ENCODE measurements at places on chromosomes 2 and 18. TPM values are rescaled to one million over a fixed set of nuclear protein-coding genes. Genes with fewer than 3 reads are reported as not detected.

DNA sequence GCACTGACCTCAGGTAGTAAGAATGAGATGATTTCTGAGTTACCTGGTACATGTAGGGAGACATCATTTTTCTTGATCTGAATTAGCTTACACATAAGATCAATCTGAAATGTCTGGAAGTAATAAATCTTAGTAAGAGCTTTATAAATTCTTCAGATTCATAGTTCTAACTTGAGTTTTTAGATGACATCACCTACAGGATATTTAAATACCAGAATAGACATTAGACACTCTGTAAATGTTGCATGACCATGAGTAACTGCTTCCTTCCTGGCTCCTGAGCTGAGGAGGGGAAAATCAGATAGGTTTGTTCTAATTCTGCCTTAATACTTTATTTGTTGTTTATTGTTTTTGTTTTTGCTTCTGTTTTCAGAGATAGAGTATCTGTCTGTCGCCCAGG, 181.8 kb downstream of the PHLPP1 start:
- DNase-seq = no peak

DNA sequence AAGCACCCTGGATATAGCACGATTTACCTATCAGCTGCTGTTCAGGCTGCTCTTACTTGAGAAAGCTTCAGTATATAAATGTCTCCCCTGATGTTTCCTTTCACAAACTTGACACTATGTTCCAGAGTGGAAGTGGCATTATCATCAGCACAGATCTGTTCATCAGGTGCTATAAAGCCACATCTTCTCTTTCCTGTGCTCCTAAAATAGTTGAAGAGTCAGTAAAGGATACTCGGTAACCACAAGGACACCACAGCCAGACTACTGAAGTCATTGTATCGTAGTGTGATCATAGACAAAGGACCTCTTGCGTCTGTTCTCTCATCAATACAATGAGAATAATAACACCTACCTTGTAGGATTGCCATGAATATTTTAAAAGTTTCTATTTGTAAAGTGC, 841.0 kb upstream of the CELF4 start:
- DNase-seq = no peak

DNA sequence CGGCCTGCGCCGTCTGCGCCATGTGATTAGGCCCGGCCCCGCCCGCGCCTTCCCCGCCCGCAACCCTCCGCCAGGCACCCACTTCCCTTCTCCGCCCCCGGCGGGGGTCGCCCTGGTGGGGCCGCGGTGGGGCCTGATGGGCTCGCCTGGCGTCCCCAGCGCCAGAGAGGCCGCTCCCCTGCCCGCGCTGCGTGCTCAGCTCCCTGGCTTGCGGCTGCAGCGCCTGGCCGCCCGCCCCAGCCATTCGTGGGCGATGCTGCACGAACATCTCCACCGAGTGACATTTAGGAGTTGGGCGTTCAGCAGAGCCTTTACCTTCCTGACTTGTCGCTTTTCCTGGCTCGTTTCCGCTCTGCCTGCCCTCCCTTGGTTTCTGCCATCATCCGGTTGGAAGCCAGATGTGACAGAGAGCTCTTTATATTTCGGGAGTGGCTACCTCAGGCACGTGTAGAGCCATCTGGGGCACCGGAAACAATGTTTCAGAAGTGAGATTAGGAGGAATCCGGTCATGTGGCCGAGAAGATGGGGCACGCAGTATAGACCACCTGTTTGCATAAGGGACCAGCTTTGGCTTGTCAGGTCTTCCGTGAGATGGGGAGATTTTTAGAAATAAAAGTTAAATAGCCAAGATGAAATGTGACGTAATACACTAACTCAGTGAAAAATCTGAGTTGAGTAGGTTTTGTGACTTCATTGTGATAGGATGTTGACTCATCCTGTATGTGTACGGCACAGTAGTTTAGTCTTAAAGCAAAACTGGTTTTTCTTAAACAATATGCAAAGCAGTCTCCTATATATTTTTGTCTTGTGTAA, 1.2 kb downstream of the GLS start:
- peak; percentile 62 for DNase-seq

Gene EPAS1
- total RNA-seq = 194 TPM

DNA sequence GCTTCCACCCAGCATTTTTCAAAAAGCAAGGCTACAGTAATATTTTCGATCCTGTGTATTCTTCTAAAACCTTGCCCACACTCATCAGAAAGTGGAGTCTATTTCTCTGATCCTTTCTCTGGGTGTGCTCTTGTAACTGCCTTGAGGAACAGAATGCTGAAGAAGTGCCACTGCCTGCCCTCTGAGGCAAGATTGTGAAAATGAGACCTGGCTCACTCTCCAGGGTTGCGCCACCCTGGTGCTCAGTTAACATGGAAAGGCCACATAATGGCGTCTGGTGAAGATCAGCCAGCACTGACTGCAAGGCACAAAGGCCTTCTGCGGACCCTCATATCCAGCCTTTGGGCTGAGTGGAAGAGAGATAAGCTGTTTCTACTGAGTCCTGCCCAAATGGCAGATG, 11.2 kb upstream of the SH3RF3 start:
- no peak for DNase-seq

Gene DSG2
- total RNA-seq = 47.0 TPM

DNA sequence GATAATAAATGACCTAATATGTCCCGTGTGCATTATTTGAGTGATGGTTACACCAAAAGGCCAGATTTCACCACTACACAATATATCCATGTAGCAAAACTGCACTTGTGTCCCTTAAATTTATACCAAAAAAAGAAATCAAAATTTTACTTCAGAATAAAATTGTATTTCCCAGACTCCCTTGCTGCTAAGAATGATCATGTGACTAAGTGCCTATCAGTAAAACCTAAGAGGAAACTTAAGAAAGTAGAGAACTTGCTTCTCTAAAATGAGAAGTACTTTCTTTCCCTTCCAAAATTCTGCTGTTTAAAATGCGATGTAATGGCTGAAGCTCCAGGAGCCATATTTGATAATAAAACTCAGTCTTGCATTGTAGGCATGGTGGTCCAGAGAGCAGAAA, 24.0 kb downstream of the PROKR1 start:
- no peak for DNase-seq

Gene ANO7
- 0.72 TPM for total RNA-seq

Gene SMYD1
- total RNA-seq = 404 TPM

Gene ARHGAP28
- 1.8 TPM for total RNA-seq

- DNase-seq = no peak
These were observed 783.7 kb upstream of the SOX11 start for GRCh38 chr2:4908461-4908860.

DNA sequence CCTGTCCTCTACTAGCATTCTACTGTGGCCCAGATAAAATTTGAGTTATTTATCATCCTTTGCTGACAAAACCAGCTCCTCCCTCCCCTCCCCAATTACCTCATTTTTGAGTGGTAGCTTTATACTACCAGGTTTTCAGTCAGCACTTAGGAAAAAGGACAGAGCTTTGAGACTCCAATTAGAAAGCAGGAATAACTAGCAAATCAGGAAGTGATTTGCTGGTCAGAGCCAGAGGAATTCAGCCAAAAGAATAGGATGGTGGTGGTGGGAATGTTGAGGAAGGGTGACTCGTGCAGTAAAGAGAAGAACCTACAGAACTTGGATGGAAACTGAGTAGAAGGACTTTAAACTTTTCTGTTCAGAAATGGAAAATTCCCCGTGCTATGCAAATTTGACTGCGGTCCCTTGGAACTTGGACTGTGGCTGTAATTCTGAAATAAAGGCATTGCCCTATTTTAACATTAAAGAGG, 3.7 kb downstream of the MYL12B start:
- DNase-seq = no peak

DNA sequence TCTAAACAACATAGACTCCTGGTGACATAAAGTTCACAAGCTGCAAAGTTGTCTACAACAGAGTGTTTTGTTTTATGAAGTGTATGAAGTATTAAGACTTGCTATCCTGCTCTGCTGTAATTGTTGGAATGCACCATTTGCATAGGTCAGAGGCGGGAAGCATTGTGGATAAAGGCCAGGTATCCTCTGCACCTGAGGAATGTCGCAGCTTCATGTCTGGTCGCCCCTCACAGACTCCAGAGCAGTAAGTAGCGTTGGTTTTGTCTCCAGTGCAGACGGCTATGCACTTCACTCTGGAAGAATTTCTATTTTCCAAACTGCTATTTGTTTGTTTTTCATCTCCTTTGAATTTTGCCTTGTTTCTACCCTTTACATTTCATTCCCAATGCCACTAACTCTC, 63.1 kb downstream of the UNC80 start:
- no peak for DNase-seq

GRCh38 chr2:215961981-215962380, 51.4 kb downstream of the MREG start:
- DNase-seq = no peak

DNA sequence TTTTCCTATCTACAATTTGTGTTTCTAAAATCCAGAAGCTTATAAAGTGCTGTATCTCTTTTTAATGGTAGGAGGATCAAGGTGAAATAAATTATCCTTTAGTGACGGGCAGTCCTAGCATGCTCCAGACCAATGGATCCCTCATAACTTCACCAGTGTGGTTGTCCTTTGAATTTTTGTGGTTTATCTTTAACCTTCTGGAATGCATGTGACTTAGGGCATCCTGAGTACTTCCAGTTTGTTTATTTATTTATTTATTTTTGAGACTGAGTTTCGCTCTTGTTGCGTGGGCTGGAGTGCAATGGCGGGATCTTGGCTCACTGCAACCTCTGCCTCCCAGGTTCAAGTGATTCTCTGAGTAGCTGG, 40.4 kb downstream of the NUP35 start:
- DNase-seq = no peak

Gene SP5
- total RNA-seq = 0.16 TPM

Gene CKAP2L
- total RNA-seq = 4.5 TPM

DNA sequence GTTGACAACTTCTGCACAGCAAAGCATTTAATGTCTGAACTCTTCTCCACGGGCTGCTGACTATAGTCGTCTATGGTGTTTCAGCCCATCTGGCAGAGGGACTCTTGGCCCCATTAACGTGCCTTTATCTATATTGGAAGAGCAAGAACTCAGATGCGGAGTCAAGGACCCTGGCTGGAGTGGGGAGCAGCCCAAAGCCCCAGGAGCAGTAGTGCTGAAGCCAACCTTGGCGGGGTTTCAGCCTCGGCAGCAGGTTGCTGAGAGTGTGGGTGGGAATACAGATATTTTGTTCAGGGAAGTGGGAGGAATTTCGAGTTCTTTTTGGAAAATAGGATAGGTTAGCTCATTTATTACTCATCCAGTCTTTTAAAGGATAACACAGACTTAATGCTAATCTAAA, 34.2 kb downstream of the TMEM17 start:
- peak; percentile 80 for DNase-seq

DNA sequence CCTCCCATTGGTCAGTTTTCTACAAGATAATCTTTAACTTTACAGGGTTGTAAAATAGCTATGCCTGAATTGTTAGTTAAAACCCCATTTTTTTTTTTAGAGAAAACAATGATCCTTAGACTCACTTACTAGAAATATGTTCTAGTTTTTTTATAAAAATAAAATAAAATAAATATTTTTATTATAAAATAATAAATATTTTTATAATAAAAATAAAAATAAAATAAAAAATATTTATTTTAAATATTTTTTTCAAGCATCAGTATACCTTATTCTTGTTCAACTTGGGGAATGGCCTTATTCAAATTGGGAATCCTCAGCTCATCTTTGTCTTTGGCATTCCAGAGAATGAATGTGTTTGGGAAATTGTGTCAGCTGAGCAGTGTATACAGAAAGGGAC, 20.8 kb upstream of the IL1RL1 start:
- no peak for DNase-seq

GRCh38 chr2:74226648-74227213, 28.3 kb downstream of the MTHFD2 start:
- DNase-seq = peak; percentile 34

DNA sequence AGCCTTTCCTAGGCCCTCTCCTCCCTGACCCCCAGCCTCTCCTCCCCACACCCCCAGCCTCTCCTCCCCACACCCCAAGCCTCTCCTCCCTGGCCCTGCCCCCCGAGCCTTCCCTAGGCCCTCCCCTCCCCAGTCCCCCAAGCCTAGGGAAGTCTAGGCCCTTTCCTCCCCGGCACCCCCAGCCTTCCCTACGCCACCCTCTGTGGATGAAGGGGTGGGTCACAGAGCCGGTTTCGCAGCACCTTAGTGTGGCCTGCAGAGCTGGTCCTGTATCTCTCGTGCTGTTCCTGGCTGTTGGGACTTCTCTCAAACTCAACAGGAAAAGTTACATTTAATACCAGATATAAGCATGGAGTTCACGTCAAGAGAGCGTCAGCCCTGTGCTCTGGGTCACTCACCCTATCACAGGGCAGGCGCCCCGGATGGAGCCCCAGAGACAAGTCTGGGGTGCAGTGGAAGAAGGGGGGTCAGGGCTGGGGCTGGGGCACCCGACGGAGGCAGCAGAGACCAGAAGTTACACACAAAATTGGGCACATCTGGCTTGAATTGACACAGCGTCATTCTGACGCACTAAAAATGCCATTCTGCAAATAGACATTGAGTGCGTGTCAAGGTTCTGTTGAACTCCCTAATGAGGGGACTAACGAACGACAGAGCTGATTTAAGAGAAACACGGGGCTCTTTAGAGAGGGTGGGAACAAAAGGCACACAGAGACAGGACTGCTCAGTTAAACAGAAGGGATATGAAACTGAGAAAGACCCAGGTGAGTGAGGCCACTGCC, 24.0 kb downstream of the KCNIP3 start:
- DNase-seq = no peak

DNA sequence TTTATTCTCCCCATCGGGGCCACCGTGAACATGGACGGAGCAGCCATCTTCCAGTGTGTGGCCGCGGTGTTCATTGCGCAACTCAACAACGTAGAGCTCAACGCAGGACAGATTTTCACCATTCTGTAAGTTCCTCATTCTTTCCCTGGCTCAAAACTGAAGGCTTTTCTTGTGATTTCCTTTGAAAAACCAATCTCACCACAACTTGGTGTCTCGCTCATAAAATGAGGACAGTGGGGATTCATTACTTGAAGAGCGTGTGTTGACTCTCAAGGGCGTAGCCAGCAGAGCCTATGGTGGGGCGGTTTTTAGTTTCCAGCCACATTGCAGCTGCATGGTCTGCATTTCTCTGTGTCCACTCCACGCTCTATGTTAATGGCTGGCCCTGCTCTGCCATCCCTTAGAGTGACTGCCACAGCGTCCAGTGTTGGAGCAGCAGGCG, 29.0 kb downstream of the SLC1A4 start:
- peak; percentile 53 for DNase-seq

DNA sequence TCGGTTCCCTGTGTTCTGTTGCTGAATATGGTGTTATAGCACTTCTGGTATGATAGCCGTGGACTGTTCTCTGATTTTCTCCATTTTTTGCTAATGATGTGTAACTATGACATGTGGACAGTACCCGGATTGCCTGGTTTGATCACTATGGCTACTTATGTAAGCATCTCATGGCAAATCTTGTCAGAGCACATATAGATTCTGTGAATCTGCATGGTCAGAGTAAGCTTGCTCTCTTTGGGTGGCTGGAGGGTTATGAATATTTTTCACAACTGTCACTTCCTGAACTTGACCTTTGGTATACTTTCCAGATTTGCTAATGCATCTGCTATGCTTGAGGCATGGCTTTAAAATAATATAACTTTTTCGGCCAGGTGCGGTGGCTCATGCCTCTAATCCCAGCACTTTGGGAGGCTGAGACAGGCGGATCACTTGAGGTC, 36.8 kb upstream of the ATP8B1 start:
- no peak for DNase-seq

Gene HOXD1
- not detected for total RNA-seq

All from heart left ventricle (tissue), 16 donors.